ENCODE measurements at places on chromosomes 12 and 14.

DNA sequence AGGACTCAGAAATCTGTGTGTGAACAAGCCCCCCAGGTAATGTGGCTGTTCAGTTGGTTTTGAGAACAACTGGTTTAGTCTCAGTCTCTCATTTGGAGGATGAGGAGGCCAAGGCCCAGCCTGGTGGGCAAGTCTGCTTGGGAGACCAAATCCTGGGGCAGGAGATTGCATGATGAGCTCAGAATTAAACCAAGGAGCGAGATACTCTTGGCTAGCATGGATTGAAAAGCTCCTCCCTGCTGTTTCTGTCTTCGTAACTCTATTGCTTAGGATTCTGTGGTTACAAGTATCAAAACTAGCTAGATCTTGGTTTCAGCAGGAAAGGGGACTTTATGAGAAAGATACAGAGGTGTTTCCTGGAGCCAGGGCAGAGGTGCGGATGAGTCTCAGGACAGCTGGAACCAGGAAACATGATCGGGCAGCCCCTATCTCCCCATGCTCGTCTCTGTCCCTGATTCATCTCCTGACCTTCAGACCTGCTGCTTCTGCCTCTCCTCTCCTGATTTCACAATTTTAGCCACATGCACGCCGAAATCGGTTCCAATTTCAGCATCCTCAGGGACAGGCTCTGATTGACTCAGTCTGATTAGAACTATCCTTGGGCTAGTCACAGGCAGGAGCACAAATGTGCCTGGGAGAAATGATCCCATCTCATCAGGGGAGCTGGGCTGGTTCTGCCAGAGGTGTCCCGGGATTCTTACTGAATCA is 40.2 kb upstream of the RIN3 start:
- DNase-seq = no peak

DNA sequence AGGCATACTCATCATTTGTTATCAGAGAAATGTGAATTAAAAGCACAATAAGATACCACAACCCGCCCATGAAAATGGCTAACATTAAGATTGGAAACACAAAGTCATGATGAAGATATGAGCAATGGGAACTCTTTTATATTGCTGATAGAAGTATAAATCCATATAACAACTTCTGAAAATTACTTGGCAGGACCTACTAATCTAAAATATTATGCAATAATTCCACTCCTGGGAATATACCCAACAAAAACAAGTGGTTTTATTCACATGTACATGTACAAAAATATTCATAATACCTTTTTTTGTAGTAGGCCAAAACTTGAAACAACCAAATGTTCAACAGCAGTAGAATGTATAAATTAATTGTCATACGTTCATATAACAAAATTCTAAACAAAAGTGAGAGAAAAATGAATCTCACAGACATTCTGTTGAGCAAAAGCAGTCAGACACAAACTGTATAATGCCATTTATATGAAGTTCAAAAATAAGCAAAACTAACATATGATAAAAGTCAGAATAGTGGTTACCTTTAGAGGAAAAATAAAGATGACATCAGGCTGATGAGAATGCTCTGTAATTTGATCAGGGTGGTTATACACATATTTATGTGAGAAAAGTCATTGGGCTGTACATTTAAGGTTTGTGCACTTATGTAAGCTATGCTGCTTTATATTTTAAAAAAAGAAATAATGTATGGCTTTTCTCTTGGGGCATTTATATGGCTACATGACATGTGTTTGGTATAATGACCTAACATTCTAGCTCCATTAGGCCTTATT is 309.2 kb upstream of the KITLG start:
- no peak for DNase-seq

DNA sequence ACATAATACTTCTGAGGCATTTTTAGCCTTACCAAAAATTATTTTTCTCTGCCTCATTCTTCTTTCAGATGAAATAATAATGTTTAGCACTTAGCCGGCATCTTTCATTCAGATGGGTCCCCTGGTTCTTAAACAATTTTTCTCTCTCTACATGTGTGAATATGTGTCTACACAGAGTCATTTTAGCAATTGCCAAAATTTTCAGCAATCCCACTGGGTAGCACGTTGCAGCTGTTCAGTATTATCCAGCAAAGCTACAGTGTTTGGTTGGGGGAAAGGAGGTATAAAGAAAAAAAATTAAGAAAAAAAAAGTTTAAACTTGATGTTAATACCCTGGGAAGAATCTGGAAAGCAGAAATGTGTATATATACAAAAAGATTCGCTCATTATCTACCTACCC is 160.5 kb upstream of the TRHDE start:
- no peak for DNase-seq

DNA sequence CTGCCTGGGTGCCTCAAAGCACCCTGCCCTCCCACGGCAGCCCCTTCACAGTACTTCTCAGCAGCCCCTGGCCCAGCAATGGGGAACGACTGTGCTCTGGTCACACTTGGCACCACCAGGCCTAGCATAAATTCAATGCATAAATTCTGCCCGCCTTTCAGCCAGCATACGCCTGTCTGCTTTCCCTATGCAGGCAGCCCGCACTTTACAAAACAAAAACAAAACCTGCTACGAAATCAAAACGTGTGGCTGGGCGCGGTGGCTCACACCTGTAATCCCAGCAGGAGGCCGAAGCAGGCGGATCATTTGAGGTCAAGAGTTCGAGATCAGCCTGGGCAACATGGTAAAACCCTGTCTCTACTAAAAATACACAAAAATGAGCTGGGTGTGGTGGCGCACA is 33.5 kb downstream of the SNRNP35 start:
- DNase-seq = no peak

DNA sequence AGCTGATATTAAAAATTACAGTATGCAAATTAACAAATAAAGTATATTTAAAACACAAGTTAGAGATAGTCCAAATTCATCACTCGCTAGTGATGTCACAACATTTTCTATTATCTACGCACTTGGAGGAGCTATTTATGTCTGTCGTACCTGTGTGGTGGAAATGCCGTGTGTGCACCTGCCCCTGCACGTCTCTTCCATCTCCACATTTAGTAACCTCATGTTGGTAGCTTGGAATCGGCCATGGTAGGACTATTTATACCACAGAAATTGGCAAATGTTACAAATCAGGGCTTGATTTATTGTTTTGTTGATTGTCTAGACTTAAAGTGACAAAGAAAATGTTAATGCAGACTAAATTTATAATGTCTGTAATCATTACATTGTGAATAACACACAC is 62.6 kb upstream of the NTF3 start:
- DNase-seq = no peak

- DNase-seq = no peak
Measured at GRCh38 chr14:70882776-70883492, 24.3 kb upstream of the PCNX1 start.

DNA sequence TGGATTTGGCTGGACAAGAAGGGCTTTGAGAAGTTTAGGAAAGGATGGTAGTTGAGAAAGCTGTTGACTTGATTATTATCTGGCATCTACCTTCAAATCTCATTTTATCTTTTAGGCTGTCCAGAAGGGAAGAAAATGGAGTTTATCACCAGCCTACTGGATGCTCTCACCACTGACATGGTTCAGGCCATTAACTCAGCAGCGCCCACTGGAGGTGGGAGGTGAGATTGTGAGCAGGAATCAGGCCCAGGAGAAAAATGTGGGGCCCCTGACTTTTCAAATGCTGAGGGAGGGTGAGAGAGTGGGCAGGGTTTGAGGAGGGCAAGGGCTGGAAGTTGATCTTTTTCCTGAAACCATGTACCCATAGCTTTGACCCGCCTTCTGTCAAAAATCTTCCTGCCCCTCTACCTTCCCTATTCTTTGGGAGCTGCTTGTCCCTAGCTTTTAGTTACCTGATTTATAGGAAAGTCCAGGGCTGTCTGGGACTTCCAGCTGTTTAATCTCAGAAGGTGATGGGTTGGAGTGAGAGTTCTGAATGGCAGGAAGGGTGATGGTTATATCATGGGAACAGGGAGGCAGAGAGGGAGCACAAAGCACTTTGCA is 134.2 kb downstream of the SMOC1 start:
- DNase-seq = no peak

GRCh38 chr14:75430116-75430515 is 2.3 kb downstream of the JDP2 start:
- DNase-seq = no peak

DNA sequence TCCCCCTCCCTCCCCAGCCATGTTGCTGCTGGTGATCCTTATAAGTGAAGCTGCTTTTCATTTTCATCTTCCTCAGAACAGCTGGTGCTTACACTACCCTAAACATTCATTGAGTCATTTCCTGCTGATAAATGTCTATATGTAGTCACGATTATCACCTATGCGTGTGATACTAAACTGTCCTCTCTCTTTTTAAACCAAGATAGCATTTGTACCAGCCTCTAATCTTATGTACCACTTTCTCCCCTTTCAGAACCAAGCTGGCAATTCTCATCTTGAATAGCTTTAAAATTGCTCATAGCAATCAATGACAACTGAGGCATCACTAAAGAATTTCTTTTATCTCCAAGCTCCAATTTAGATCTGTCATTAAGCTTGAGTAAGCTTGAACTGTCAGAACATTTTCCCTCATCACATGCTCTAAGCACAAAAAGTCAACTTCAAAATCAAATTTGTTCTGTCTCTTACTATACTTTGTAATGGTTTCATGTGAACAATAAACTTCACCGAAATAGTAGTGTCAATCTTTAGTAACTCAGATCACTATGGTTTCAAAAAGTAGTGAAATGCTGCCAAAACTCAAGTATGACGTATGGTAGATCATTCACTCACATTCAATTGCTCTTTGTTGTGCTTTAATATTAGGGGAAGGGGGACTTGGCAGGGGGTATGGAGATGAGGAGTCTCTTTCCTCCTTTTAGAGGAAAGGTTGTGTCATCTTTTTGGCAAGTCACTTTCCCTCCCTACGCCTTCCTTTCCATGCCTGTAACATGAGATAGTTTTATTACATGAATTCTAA is 178.1 kb upstream of the NOVA1 start:
- no peak for DNase-seq

- no peak for DNase-seq
Measured at GRCh38 chr14:56120091-56120691, 2.0 kb downstream of the PELI2 start.

GRCh38 chr14:91257328-91258010 is 13.0 kb upstream of the GPR68 start:
- DNase-seq = no peak

DNA sequence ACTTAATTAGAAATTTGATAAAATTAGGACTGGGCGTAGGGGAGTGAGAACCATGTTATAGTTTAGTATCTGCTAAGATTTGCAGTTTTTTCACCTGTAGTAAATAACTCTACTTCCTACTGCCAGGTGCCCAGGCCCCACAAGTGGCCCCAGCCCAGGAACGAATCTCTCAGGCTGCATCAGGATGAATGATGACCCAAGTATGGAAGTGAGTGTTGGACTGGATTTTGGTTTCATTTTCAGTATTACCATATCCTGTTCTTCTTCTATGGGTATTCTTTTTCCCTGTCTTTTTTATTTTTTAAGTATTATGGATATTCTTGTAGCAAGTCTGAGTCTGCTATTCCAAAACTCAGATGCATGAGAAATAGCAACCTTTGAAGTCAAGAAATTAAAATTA is 120.3 kb upstream of the BCAT1 start:
- DNase-seq = no peak

GRCh38 chr12:4441355-4442335 is 4.0 kb downstream of the FGF6 start:
- no peak for DNase-seq

GRCh38 chr14:85217412-85217811 is 312.5 kb upstream of the FLRT2 start:
- no peak for DNase-seq

DNA sequence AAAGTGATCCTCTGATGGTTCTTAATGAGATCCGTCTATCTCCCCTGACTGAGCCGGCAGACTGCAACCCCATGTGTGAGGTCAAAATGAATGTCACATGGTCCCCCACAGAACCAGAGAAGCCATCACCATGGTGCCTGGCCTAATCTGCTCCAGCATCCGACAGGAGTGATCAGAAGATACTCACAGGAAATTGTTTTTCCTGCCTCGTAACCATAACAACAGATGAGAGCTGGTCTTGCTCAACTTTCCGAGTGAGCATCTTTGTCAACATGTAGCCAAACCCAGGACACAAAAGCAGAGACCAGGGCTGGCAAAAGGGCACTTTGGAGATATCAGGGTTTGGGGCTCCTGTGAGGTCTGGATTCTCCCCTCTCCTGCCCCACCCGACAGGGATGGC is 72.1 kb upstream of the C14orf180 start:
- no peak for DNase-seq

DNA sequence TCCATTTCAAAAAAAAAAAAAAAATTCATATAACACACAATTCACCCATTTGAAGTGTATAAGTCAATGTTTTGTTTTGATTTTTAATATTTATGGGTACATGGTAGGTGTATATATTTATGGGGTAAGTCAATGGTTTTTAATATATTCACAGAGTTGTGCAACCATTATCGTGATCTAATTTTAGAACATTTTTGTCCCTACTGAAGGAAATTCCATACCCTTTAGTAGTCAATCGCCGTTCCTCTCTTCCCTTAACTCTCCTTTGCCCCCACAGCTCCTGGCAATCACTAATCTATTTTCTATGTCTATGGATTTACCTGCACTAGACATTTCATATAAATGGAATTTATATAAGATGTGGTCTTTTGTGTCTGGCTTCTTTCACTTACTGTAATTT is 92.8 kb downstream of the TRAFD1 start:
- no peak for DNase-seq

DNA sequence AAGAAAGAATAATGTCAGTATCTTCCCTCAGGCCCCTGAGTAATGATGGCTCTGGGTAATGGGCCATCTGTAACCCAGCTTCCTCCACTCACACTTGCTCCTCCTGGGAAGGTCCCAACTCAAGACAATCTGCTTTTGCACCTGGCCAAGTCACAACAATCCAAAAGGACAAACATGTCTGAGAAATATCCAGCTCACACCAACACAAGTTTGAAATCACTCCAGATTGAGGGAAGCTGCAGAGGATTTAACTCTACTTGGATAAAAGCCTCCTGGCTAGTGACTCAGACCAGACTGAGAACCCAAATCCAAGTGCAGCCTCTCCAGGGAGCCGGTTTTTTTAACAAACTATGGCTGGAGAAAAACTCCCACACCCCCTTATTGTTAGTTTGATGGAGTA is 34.2 kb downstream of the RTRAF start:
- peak; percentile 49 for DNase-seq

- no peak for DNase-seq
Measured at GRCh38 chr12:127360580-127360979, 906.4 kb upstream of the TMEM132C start.

DNA sequence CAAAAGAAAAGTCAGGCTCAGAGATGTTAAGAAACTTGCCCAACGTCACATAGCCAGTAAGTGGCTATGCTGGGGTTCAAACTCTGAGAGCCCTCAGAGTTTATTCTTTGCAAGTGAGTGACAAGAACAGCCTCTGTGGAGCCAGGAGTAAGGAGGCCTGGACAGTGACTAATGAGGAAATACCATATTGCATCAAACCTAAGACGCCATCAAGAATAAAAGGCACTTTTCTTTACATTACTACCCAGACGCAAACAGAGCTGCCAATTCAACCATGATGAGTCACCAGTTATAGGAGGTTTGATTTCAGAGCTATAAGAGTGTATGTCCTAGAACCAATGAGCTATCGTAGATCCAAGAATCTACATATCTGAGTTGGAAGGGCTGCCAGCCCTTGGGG is 9.4 kb downstream of the TNFRSF1A start:
- DNase-seq = peak; percentile 23
